ENCODE measurements at places on chromosomes 7 and 10. TPM values are rescaled to one million over a fixed set of nuclear protein-coding genes. Genes with fewer than 3 reads are reported as not detected.

The HGF gene
- total RNA-seq = 6.6 TPM

The CALHM1 gene
- not detected for total RNA-seq

The SLC39A12 gene
- not detected for total RNA-seq

The ARPC1A gene
- 116 TPM for total RNA-seq

DNA sequence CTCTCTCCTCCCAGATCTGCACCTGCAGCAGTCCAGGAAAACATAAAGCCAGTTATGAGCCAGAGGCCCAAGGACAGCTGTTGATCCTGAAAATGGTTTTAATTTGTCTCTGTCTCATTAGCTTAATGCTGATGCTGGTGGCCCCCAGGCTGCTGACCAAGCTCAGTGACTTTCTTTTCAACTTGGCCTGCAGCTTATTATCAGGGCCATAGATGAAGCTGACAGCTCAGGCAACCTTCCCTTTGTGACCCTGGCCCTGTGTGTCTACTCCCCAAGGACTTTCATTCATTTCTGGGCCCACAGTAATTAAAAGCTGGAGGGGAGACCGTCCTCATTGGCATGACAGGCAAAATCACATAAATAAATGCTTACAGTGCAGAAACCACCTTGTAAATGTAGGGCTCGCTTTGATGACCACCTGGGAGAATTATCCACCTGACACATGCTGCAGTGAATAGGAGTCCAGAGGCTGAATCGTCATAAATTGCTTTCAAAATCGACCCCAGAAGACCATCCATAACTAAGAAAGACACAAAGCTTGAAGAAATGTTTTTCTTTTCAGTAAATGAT lies 138.5 kb downstream of the NPY start:
- DNase-seq = no peak

DNA sequence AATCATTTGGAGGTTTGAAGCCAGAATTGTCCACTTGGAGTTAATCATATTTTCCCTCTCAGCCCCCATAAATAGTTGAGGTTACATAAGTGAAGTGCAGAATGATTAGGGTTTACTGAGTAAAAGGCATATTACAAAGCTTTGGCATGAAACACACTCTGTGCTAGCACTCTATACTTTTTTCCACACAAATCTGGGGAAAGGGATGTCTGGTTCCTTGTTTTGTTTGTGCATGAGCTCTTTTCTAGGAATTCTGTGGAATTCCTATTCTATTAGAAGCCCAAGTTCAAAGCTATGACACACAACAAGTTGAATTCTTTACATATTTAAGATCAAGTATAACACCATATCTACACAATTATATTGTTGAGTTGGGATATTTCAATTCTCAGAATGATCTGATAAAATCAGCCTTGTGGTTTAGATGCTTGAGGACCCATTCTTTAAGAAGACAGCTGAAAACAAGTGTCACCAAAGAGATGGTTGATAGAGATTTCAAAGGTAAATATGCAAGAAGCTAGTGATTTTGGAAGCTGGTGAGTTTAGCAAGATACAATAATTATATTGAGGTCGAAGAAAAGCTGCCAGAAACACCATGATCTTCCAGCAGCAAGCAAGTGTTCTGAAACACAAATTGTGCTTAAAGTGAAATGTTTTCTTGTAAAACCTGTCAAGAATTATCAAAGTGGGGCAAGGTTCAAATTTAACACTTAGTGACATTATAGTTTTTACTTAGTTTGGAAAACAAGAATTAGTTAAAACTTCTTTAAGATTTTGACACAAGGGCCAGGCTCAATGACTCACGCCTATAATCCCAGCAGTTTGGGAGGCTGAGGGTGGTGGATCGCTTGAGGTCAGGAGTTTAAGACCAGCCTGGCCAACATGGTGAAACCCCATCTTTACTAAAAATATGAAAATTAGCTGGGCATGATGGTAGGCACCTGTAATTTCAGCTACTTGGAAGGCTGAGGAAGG lies 122.6 kb downstream of the INHBA start:
- no peak for DNase-seq

GRCh38 chr10:86180861-86181260 lies 185.7 kb downstream of the GRID1 start:
- DNase-seq = no peak

DNA sequence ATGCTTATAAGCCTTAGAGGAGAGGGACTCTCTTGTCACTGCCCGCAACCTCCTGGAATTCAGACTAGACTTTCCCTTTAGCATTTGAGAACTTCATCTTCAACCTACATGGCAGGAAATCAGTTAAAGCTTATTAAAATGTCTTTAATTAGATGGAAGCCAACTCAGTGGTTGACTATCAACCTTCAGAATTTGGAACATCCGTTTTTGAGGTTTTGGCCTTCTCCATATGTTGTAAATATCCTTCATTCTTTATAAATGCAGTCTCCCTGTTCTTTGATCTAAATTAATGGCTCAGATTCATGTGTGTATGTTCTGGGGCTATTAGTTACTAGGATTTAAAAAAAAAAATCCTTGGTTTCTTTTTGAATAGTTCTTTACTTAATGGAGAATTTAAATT lies 85.0 kb downstream of the ANKRD61 start:
- no peak for DNase-seq

- DNase-seq = no peak
Measured at GRCh38 chr7:20653636-20654035, 38.2 kb downstream of the ABCB5 start.

All from cardiac septum (tissue), 1 donor.